ENCODE measurements at places on chromosomes 5 and 9.

DNA sequence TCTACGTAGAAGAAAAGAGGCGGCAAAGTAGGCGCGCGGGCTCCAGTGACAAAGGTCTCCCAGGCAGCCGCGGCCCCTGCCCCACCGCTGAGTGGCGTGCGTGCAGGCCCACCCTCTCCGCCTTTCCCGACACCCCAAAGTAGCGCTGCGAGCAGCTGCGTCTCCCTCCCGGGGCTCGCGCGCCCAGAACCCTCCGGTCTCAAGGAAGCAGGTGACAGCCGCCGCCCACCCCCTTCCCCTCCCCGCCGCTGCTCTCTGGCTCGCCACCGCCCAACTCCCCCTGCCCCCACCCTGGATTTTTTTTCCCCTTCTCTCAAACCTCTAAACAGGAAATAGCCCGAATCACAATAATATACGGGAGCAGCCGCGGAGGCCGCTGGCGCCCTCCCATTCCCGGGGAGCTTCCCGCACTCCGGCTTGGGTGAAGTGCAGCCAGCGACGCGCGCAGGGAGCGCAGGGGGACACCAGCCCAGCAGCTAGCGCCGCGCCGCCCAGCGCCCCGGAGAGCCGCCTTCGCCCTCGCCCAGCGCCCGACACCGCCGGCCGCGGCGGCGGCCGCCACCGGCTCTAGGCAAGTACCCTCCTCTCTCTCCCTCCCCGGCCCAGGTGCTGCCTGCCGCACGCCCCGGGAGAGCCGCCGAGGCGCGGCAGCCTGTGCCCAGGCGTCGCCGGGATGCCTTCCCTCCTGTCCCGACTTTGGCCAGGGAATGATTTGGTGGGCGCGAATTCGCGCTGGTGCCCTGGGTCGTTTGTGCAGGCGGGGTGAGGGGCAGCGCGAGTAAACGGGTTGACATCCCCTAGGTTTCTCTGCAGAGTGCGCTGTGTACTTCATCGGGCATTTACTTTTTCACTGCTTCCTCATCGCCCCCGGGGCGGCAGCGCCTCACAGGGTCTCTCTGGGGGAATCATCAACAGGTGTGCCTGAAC lies 52.7 kb upstream of the TJP2 start:
- no peak for DNase-seq

GRCh38 chr5:158320178-158320674 lies 461.3 kb upstream of the CLINT1 start:
- DNase-seq: no peak

GRCh38 chr5:160312134-160312959 lies at the start of gene CCNJL:
CCNJL (minus strand) TSS chr5:160312564; CDS start chr5:160311923, 641 bp downstream.
- DNase-seq: peak; percentile 24

GRCh38 chr9:134365115-134365596 lies 38.9 kb downstream of the RXRA start:
- DNase-seq: no peak

GRCh38 chr9:89748021-89748670 lies 143.3 kb downstream of the GADD45G start:
- no peak for DNase-seq
